Activated naive CD4-positive, alpha-beta T cell treated with Interleukin-2 at 50 U/mL for 16 hours (primary cell): ENCODE measurements at places on chromosomes 5 and 9.

GRCh38 chr5:94707359-94707758 lies 88.9 kb downstream of the SLF1 start:
- no peak for DNase-seq

DNA sequence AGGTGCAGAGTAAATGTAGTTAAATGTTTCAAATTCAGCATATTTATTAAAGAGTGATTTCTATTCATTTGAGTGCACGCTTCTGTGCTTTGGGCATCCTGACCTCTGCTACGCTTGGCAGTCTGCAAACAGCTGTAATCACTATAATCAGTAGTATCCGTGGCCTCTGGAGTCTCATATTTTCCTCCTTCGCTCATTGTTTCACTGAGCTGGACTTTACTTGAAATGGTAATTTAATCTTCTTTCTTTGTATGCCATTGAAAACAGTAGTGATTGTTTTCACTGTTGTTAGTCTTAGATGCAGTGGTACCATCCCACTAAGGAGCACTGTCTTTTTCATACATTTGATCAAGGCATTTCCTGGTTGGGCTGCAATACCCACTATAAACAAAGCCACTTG lies 43.5 kb upstream of the CAVIN4 start:
- no peak for DNase-seq

DNA sequence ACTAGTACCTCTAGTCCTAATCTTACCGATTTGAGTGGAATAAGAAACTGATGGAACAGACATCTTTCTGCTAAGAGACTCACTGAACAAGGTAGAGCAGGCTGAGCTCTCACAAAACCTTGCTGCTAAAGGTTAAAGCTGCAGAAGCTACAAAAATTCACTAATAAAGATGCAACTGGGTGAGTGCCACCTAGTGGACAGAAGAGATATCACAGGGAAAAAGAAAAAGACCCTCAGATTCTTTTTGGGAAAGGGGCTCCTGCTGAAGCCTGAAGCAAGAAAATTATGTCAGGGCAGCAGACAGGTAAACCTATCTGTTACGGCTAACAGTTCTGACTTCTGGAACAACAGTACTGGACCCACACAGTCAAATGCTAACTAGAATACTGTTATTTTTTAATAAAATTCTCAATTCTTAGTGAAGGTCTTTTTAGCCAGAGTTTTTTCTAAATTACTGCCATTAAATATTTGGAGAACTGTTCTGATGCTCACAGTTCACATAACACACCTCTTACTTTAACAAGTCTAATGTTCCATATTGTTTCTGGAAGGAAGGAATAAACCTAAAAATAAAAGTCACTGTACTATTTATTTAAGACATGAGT lies 51.2 kb downstream of the DIAPH1 start:
- DNase-seq, result no peak

DNA sequence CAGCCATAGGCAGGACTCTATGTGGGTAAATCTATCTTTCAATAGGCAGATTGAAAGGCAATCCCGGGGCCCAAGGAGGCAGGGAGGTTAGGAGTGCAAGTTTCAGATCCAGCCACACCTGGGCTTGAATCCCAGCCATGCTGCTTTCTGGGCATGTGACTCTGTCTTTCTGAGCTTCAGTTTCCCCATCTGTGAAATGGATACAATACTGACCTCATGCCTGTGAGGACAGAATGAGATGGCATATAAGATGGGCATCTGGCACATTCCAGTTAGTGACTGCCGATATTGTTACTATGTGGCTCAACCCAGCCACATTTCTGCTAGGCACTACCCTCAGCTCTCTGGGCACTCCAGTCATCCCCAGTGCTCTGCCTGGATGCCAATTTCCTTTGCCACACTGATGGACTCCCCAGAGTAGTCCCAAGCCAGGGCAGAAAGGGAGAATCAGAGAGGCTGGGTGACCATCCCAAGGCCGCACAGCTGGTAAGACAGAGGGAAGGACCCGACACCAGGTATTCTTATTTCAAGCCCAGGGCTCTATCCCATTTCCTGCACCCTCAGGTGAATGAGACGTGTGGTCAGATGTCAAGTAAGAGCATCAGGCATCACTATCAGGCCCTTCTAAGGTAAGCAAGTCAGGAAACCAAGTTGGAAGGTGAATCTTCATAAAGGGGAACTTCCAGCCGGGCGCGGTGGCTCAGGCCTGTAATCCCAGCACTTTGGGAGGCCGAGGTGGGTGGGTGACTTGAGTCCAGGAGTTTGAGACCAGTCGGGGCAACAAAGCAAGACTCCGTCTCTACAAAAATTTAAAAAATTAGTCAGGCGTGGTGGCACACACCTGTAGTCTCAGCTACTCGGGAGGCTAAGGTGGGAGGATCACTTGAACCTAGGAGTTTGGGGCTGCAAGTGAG lies 38.7 kb downstream of the SH3PXD2B start:
- no peak for DNase-seq

DNA sequence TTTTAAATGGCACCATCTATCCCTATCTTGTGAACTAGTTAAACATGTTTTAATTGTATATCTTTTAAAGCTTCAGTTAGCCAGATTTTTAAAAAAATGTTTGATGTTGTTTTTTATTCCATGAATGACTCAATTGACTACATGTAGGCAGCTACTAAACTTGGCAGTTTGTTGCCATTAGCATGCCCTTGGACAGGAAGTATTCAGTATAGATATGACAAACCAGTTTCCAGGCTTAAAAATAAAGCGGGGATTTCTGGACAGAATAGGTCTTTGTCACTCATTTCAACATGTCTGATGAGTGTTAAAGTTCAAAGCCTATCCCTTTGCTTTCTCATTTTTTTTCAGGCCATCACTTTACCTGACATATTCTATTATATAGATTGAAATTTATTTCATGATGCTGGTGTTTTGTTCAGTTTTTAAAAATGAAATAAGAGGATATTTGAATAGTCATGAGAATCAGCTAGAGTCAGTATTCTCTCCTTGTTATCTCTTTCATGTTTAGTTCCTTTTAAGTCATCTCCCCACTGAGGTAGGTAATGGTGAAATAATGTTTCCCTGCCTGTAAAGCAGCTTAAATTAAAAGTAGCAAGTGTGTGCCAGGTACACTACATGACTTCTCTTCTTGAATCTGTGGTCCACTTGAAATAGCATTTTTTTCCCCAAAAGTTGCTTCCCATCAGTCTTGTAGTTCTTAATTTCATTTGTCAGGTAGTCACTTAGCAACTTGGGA lies 11.9 kb downstream of the TNFAIP8 start:
- DNase-seq, result no peak

GRCh38 chr9:61665829-61666228 lies 476.0 kb downstream of the SPATA31A7 start:
- DNase-seq, result no peak

GRCh38 chr9:92528522-92528849 lies 7.3 kb downstream of the ECM2 start:
- no peak for DNase-seq

DNA sequence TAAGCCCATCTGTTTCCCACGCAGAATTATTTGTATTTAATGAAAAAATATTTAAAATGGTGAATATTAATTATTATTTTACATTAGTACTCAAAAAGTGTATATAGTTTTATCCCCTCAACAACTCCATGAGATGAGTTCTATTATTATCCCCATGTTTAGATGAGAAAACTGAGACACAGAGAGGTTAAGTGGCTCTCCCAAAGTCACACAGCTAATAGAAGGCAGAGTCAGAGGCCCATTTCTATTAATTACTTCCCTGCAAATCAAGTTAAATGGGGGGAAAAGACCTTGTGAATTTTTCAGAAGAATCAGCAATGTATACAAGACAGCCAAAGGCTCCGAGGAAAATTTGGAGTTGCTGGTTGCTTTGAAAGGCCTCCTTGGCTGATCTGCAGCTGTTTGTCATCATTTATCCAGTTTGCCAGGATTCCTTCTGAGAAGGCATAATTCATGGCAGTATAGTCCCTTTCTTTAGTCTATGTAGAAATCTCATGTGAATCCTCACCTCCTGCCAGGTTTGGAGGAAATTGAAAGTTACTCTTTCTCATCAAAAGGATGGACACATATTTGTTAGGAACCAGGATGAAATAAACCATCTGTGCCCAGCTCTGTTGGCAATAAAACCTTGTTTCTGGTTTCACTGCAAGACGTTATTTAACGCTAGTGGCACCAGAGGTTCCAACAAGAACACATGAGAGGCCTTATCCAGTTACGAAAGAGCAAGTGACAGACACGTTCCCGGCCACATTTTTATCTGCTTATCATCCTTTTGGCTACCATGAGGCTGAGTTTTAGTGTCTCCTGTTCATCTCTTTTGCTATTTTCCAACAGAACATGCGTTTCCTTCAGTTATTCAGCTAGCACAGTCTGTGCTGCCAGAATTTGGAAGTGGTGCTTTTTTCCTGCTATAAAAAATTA lies 621 bp downstream of the FYB1 start:
- DNase-seq, result no peak

GRCh38 chr5:178419651-178420050 lies 170.5 kb downstream of the COL23A1 start:
- DNase-seq, result no peak

GRCh38 chr9:33144551-33144950 lies 22.6 kb downstream of the B4GALT1 start:
- no peak for DNase-seq

- no peak for DNase-seq
Measured at GRCh38 chr5:124043456-124043855, 531.5 kb downstream of the CSNK1G3 start.

DNA sequence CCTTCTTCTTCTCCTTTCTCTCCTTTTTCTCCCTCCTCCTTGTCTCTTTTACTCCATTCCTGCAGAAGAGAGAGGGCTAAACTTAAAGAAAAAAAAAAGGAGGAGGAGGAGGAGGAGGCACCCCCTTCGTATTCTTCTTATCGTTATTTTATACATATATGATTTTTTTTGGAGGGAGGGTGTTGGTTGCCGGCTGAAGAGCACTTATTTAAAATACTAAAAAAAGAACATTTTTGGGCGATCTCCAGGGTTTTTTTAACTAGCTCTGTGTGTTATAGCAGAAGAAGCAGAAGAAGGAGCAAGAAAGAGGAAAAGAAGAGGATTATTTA lies 381 bp downstream of the NR2F1 start:
- DNase-seq, result no peak

GRCh38 chr5:111730659-111731382 lies 26.2 kb downstream of the NREP start:
- no peak for DNase-seq

GRCh38 chr5:74319076-74319475 lies 321.5 kb downstream of the ENC1 start:
- DNase-seq, result peak; percentile 13

DNA sequence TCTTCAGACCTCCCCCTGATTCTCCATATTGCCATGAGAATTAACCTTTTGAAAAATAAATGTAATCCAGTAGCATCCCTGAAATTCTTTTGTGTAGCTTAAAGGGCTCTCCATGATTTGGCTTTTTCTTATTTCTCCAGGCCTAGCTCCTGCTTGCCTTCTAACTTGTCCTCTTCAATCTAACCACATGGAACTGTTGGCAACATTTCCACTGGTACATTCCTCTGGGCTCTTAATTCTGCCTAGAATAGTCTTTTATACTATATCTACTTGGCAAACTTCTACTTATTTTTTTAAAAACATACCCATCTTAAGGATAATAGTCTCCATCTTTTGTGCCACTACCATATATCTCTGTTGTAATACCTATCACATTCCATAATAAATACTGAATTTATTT lies 54.1 kb downstream of the GNG10 start:
- no peak for DNase-seq

DNA sequence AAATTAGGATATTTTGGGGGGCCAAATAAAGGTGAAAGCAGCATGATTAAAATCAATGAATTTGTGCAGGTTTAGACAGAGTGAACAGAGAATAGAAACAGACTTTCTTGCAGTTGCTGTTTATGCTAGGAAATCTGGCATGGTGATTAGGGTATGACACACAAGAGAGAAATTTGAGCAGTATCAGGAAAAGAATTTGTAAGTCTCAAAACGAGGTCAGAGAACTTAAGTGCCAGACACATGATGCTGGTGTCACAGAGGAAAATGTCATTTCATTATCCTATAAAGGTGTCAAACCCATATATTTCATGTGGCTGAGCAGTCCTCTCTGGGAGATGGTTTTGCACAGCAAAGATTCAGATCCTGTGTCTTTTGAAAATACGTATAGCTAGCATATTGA lies 15.7 kb downstream of the LVRN start:
- DNase-seq, result no peak

DNA sequence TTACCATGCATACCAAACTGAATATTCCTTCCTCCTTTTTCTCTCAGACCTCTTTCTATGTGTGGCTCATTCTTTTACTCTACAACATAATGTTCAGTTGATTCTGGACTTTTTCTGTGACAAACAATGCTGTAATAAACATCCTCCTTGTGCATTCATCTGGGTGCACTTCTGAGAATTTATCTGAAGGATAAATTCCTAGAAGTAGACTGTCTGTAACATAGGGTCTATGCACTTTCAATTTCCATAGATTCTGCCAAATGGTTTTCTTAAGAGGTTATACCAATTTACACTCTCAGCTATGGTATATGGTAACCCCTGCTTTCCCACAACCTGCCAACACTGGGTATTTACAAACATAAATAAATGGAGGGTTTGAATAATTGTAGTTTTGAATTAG lies 24.1 kb upstream of the TNC start:
- no peak for DNase-seq

DNA sequence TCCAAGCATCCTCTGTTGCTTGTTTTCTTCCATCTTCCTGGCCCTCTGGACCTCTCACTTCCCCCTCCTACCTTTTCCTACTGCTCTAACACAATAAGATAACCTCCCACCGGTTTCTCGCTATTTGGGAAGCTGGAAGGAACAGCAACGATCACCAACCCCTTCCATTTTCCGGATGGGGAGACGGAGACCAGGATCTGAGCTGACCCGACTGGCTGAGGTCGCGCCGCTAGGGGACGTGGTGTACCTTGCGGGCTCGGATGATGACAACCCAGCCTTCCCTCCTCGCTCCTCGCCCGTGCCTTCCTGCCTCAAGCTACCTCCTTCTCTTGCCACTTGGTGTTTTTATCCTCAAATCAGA lies 1.9 kb downstream of the LPAR1 start:
- DNase-seq, result no peak

DNA sequence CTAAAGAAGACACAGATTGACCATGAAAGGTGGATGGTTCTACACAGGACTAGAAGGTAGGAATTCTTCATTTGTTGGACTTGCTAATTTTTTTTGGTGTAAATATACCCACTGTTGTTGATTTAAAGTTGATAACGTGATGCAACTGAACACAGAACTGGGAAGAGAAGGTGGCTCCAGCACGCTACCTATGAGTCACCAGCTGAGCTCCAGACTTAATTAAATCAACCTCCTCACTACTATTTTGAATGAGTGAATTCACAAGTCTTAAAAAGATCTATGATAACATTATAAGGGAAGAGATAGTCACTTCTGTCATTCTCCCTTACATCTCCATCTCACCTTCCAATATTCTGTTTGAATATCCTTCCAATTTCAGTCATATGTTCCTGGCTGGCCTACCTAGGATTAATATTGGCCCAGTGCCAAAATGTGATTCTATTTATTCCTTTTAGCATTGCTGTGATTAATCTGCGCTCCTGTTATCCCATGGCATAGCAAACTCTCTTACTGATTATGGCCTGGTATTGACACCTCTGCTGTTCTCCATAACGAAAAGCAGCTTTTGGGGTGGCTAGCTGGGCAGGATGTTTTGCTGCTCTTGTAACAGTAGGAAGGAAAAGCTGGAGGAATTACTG lies 135.9 kb upstream of the CCDC152 start:
- DNase-seq, result no peak

- DNase-seq, result no peak
Measured at GRCh38 chr9:92234514-92234913, 59.0 kb downstream of the IARS1 start.
